Central memory CD8-positive, alpha-beta T cell (primary cell): ENCODE measurements at places on chromosomes 2 and 18.
A peak's percentile ranks its signal among the peaks of the same experiment; 100 is the strongest.

DNA sequence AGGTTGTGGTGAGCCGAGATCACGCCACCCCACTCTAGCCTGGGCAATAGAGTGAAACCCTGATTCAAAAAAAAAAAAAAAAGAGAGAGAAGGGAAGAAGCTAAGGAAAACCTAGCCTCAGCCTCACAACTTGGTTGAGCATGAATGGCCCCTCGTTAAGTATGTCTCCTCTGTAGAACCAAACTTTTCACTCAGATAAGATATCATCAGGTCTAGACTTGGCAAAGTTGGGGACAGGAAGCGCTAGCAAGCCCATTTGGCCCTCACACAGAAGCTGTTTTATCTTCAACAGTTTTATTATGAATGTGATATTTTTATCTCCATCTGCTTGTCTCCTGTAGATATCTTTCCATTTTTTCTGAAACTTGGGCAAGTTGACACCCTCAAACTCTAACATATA, 3.5 kb upstream of the ASXL2 start:
- DNase-seq: no peak
- no peaks in the 10 kb centered on the region for H3K27me3 ChIP-seq
- H3K4me1 ChIP-seq: peaks cover 18% of the 10 kb centered on the region
- H3K36me3 ChIP-seq: peaks cover 14% of the 10 kb centered on the region
- H3K27ac ChIP-seq: no peak overlapping the region
- H3K4me3 ChIP-seq: no peak overlapping the region

GRCh38 chr18:37481072-37481471, 84.5 kb downstream of the CELF4 start:
- no peak overlapping the region for H3K4me3 ChIP-seq
- H3K36me3 ChIP-seq: no peaks in the 10 kb centered on the region
- DNase-seq: no peak
- H3K4me1 ChIP-seq: peaks cover 4% of the 10 kb centered on the region
- H3K27ac ChIP-seq: no peak overlapping the region
- H3K27me3 ChIP-seq: peaks cover 48% of the 10 kb centered on the region

DNA sequence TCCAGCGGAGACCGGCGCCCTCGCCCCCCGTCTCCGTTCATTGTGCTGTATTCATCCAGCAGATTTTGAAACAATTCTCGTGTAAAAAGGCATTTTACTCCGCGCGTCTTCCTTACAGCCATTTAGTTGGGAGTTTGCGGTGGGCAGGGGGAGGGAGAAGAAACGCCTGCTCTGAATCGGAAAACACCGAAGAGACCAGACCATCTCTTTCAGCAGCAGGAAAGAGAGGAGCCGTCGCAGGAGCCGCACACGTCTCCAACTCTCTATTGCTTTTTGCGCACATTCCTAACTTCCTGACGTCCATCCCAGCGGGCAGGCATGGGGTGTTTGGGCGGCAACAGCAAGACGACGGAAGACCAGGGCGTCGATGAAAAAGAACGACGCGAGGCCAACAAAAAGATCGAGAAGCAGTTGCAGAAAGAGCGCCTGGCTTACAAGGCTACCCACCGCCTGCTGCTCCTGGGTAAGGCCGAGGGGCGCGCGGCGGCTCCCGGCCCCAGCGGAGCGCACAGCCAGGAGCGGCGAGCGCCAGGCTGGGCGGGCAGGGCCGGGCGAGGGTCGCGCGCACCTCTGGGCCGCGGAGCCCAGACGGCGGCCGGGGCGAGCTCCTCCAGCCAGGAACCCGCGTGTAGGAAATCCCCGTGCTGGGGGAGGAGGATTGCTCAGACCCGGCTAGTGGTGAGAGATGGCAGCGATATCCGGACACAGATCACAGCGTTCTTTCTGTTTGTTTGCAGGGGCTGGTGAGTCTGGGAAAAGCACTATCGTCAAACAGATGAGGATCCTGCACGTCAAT, 63.2 kb downstream of the GNAL start:
- no peak for DNase-seq
- peak overlapping the region; percentile 57 for H3K4me3 ChIP-seq
- H3K4me1 ChIP-seq: peaks cover 10% of the 10 kb centered on the region
- no peak overlapping the region for H3K27ac ChIP-seq

DNA sequence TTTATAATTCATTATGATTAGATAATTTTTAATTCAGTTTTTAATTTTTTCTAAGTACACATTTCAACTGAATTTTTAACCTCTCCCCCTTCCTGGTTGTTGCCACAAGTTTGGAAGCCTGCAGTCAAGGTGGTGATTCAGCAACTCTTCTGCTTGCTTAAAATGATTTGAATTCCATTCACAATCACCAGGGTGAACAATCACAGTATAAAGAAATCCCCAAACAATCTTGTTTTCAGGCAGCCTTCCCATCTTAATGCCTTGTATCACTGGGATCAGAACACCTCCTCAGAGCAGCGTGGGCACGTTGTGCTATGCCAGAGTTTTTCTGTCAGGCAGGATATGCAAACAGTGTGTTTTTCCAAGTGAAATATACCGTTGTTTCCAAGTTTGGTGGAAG, 46.7 kb upstream of the BARD1 start:
- DNase-seq: no peak
- H3K36me3 ChIP-seq: peaks cover 2% of the 10 kb centered on the region
- no peak overlapping the region for H3K27ac ChIP-seq
- no peaks in the 10 kb centered on the region for H3K4me1 ChIP-seq

DNA sequence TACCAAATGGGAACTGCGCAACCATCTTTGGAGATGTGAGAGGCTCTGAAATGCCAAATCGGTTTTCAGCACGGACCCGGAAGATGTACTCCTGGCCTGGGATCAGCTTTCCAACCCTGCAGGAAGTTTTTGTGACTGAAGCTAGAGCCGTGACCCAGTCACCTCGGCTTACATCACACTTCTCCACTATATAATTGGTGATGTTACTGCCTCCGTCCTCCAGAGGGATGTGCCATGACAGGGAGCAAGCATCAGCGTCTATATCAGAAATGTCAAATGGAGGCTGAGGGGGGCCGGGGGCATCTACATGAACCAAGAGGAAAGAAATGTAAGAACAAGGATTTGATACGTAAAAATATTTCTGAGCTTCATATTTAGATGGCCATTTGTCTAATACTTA, 104.4 kb downstream of the PLEKHA3 start:
- H3K36me3 ChIP-seq: peaks cover 7% of the 10 kb centered on the region
- H3K4me1 ChIP-seq: no peaks in the 10 kb centered on the region
- DNase-seq: no peak
- H3K27ac ChIP-seq: no peak overlapping the region
- no peak overlapping the region for H3K4me3 ChIP-seq

DNA sequence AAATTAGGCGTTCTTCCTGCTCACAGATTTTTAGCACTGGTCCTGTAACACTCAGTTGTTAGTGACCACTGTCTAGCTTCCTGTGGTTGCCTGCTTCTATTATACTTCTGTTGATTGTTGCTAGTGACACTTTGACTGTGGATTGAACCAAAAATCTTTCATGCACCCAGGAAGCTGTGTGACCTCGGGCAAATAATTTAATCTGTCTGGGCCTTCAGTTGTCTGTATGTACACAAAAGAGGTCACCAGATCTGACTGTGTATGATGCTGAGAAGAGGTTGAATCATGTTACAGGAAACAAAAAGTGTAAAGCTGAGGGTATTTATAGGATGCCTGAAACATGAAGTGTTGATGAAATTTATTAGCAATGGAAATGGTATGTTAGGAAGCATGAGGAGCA, 12.7 kb downstream of the ICOS start:
- H3K4me3 ChIP-seq: peak overlapping the region; percentile 51
- peaks cover 13% of the 10 kb centered on the region for H3K36me3 ChIP-seq
- H3K27ac ChIP-seq: peak overlapping the region; percentile 94
- H3K4me1 ChIP-seq: peaks cover 74% of the 10 kb centered on the region
- no peaks in the 10 kb centered on the region for H3K27me3 ChIP-seq

DNA sequence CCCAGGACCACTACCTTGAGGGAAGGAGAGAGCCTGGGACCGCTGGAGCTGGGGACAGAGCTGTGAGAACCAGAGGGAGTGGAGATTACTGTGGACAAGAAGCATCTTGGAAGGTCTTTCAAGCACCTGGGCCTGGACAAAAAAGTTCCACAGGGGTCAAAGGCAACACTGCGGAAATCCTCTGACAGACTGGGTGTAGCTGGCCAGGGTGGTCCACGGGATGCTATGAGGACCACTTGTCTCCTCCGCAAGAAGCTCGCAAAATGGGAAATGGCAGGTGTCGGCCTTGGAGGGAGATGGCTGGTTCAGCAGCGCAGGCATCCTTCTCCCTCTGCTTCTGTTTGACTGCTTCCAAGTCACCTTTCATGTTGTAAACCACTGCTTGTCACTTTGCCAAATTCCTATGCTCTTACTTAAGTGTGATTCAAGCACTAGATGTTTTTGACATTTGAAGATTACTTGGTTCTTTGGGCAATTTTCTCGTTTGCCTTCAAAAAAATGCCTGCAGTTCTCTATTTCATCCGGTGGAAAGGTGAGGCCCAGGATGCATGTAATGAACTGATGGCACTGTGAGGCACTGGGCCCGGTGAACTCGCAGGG, 27.7 kb downstream of the KLHL29 start:
- H3K4me1 ChIP-seq: no peaks in the 10 kb centered on the region
- no peak overlapping the region for H3K27ac ChIP-seq
- H3K36me3 ChIP-seq: no peaks in the 10 kb centered on the region

- no peak overlapping the region for H3K4me3 ChIP-seq
- DNase-seq: no peak
- peaks cover 63% of the 10 kb centered on the region for H3K36me3 ChIP-seq
- peaks cover 37% of the 10 kb centered on the region for H3K4me1 ChIP-seq
- no peaks in the 10 kb centered on the region for H3K27me3 ChIP-seq
Observed at GRCh38 chr2:208280234-208280633, 14.2 kb downstream of the PIKFYVE start.

DNA sequence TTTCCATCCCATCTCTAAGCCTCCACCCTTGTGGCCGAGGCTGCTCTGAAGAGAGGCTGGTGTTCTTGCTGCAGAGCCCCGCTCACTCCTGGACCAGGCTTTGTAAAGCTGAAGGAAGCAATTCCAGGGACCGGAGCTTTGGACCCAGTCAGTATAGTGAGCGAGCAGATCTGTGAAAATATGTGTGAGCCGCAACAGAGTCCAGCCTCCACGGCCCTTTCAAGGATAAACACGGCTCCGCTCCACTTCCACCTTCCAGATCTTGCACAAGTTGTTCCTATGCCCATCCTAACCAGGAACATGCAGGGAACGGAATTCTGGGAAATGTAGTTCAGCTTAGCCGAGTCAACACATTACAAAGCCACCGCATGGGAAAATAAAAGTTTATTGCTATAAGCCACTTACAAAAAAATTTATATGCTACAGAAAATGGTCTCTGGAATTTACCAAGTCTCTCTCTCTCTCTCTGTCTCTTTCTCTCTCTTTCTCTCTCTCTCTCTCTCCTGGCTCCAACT, 151.7 kb upstream of the ZNF521 start:
- no peak overlapping the region for H3K4me3 ChIP-seq
- no peaks in the 10 kb centered on the region for H3K4me1 ChIP-seq
- no peaks in the 10 kb centered on the region for H3K27me3 ChIP-seq

DNA sequence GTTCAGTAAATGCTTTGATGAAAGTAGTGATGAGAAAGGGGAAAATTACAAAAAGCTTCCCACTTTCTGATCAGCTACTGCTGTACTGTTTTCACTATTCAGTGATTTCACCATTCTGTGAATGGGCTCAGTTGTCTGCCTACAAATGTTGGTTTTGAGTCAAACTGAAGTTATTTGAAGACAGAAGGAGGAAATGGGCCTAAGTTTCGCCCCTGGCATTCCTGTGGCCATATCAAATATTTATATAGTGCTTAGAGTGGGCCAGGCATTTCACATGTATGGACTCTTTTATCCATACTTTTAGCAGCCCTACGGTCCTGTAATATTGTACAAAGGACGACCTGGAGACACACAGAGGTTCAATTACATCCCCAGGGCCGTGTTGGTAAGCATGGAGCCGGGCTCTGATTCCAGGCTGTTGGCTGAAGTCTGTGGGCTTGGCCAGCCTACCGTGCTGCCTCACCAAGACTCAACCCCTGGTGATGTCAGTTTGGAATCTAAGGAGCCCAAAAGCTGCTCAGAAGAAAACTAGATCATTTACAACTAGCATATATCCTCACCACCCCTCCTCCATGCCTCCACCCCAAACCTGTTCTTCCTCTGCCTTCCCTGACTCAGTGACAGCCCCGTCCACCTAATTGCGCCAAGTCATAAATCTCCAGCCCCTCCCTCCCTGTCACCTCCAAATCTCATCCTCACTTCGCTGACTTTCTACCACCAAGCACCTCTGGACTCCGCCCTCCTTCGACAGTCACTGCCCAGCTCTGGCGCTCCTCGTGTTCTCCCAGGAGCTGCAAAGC, 10.1 kb upstream of the GRHL1 start:
- H3K4me1 ChIP-seq: no peaks in the 10 kb centered on the region
- no peak overlapping the region for H3K4me3 ChIP-seq
- peaks cover 20% of the 10 kb centered on the region for H3K27me3 ChIP-seq
- H3K27ac ChIP-seq: peak overlapping the region; percentile 36

GRCh38 chr2:163715668-163716067, 20.1 kb downstream of the FIGN start:
- H3K27me3 ChIP-seq: no peaks in the 10 kb centered on the region
- no peaks in the 10 kb centered on the region for H3K4me1 ChIP-seq
- DNase-seq: no peak
- no peaks in the 10 kb centered on the region for H3K36me3 ChIP-seq
- no peak overlapping the region for H3K27ac ChIP-seq

DNA sequence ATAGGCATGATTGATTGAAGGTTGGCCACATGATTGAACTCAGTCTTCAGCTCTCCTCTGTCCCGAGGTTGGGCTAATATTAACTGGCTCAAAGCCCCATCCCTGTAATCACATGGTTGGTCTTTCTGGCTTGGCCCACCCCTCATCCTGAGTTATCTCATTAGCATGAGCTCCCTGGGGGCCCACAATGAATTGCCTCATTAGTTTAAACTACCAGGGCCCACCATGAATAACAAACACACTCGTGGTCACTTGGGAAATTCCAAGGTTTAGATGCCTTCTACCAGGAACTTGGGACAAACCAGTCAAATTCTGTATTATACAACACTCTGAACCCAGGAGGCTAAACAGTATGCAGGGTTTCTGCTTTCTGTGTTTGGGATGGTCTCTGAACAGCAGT, 121.7 kb upstream of the B3GNT2 start:
- no peak overlapping the region for H3K27ac ChIP-seq
- no peak overlapping the region for H3K4me3 ChIP-seq
- H3K36me3 ChIP-seq: peaks cover 3% of the 10 kb centered on the region
- no peak for DNase-seq
- no peaks in the 10 kb centered on the region for H3K27me3 ChIP-seq

DNA sequence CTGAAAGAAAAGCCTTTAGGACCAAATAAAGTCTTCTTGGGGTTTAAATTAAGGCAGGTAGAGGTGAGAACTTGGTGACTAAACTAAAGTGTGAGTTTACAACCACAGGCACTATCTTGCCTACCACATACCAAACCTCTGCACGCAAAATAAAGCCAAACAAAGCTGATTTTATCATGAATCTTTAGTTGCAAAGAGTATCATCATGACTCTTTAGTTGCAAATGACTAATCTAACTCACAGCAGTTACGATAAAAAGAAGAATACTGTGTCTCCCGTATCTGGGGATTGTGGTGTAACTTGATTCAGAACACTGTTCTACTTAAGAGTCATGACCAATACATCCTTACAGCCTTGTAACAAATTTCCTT, 11.2 kb downstream of the CFAP210 start:
- DNase-seq: no peak
- peaks cover 7% of the 10 kb centered on the region for H3K36me3 ChIP-seq
- H3K4me3 ChIP-seq: peak overlapping the region; percentile 28
- H3K27me3 ChIP-seq: no peaks in the 10 kb centered on the region
- H3K4me1 ChIP-seq: peaks cover 25% of the 10 kb centered on the region

- H3K4me3 ChIP-seq: no peak overlapping the region
- no peaks in the 10 kb centered on the region for H3K27me3 ChIP-seq
- H3K36me3 ChIP-seq: peaks cover 2% of the 10 kb centered on the region
- no peak for DNase-seq
Observed at GRCh38 chr18:3624935-3625741, 175.2 kb downstream of the TGIF1 start.
